Suppressor macrophage treated with lipopolysaccharide for 1 hour (primary cell): ENCODE measurements at places on chromosomes 2 and 18.

GRCh38 chr2:129205766-129206165 lies 773.7 kb upstream of the RAB6C start:
- DNase-seq = no peak

DNA sequence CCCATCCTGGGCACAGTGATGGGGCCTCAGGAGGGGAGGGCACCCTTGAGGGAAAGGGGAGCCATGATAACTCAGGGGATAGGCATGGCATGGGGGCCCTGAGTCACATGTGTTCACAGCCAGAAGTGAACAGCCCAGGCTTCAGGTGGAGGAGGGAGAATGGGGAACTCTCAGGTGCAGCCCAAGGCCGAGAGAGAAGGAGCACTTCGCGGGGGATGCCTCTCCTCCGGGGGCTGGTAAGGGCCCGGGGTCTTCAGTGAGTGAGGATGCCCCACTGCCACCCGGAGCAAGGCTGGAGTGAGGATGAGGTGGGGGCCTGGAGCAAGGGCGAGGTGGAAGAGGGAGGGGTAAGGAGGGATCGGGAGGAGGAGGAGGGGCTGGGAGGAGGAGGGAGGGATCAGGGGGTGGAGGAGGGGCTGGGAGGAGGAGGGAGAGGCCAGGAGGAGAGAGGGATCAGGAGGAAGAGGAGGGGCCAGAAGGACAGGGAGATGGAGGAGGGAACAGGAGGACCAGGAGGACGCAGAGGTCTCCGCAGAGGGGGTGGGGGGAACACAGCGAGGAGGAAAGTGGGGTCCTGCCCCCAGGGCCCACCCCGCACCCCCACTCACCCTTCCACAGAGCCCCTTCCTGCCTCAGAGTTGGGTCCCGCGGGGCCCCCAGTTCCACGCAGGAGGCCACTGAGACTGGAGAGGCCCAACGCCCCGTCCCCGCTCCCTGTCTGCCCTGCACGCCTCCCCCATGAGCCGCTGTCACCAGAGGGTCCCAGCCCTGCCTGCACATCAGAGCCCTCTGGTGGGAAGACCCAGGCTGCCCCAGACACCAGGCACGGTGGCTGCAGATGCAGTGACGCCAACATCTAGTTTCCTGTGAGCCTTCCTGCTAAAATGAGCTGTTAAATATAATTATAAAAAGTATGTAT lies 42.8 kb downstream of the RAMP1 start:
- DNase-seq = no peak

- DNase-seq = no peak
Observed at GRCh38 chr18:58055890-58056558, 12.0 kb downstream of the NEDD4L start.

GRCh38 chr18:33470216-33470615 lies 29.7 kb upstream of the CCDC178 start:
- DNase-seq = no peak

DNA sequence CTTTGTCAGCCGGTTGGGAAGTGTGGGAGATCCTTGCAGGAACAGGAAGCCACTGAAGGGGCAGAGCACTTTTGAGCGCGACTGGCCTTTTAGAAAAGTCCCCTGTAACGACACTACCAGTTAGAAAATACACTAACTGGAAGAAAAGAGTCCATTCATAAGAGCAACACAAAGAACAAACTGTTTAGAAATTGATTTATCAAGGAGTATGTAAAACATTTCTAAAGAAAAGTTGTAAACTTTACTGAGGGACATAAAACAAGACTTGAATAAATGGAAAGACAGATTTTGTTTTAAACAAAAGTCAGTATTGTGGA lies 29.8 kb upstream of the POMC start:
- no peak for DNase-seq
